ENCODE measurements at places on chromosomes 3 and 15.
A peak's percentile ranks its signal among the peaks of the same experiment; 100 is the strongest.

DNA sequence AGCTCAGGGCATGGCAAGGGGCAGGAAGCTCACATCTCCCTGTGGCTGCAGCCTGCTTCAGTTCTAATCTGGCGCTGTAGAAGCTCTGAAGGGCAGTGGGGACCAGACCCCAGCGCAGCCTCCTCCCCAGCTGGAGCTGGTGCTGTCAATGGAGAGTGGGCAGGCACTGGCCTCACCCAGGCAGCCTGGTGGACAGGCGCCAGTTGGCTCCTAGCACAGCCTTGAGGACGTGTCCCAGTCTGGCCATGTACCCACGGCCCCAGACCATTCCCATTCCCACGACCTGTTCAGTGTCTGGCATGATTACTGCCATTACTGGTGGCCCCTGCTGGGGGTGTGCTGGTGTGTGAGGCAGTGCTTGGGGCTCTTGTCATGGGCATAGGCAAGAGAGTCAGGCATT is 16.3 kb downstream of the TYRO3 start:
- no peak for DNase-seq

DNA sequence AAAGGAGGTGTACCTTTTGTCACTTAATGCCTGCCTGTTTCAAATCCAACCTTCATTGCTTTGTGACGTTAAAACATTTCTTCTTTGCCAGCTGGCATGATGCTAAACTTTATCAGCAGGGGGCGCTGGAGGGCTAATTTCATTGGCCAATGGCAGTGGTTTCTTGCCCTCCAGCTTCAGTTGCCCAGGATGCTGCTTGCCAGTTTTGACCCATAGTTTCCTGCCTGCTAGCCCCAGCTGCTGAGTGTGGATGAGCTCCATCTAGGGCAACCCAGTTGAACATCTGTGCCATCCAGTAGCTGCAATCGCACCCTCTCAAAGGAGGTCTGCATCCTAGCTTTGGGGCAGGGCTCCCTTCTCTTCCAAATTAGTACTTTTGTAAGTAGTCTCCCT is 22.1 kb downstream of the ACKR2 start:
- DNase-seq, result peak; percentile 57

- peak; percentile 19 for DNase-seq
Observed at GRCh38 chr3:115790759-115791158, 167.4 kb downstream of the GAP43 start.

DNA sequence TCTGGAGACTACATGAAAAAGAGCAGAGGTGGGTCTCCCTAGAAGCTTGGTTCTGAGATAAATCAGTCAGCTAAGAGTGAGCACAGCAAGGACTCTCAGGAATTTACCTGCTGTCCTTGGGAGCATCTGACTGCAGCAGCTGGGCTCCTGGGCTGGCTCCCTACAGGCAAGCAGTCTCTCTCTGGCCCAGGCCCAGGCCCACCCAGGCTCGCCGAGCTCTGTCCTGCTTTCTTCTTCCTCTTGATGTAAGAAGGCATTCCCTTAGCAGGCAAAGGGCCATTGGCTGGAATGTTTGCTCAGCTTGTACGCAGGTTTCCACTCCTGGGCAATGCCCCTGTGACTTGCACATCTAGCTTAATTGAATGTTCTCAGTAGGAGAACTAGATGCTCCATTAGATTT is 4.3 kb upstream of the RBP2 start:
- DNase-seq, result no peak

DNA sequence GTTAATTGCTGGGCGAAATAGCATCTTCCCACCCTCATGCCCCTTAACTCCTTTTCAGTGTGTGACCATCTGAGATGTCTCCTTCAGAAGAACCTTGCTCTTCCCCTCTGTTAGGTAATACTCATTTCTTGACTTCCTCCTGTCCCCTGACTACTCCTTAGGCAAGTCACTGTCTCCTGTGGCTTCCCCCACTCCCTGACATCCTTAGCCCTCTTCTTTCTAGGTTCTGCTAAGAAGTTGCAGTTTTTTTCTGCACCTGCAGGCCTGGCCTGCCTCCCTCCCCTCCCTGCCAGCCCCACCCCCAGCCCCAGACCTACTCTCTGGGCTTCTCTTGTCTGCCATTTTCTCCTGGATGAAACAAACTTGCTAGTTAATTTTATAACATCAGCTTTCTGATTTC is 15.2 kb upstream of the EID1 start:
- DNase-seq, result no peak

GRCh38 chr3:51944451-51945021 is 2.4 kb downstream of the PARP3 start:
- DNase-seq, result no peak

- DNase-seq, result no peak
Observed at GRCh38 chr15:78069052-78069414, 8.5 kb downstream of the TBC1D2B start.

GRCh38 chr3:131141770-131142169 is 115.1 kb downstream of the NEK11 start:
- DNase-seq, result no peak

GRCh38 chr15:100809151-100809550 is 70.5 kb upstream of the ALDH1A3 start:
- no peak for DNase-seq

DNA sequence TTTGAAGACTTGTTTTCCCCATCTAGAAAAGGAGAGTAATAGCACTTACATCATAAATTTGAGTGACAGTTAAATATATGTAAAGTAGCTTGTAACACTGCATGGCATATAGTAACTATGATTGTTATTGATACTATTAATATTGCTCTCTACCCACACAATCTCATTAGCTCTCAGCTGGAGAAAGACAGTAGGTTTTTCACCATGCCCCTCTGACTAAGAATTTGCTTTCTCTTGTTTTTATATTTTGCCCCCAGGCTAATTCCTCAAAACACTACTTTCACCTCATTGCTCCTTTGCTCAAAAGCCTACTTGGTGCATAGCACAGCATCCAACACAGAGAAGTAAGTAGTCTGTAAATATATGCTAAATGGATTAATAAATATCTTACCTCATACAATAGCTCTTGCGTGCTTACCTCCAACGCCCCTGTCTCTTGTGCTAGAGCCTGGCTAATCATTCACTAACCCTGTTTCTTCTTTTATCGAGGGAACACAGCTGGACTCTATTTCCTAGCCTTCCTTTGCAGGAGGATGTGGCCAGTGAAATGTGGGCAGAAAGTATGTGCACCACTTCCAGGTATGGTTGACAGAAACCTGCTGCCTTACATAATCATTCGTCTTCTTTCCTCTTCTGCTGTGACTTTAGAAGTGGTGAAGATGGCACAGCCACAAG is 190.0 kb downstream of the PLCH1 start:
- DNase-seq, result no peak

- no peak for DNase-seq
Observed at GRCh38 chr3:122947196-122947595, 80.4 kb downstream of the SEMA5B start.

- no peak for DNase-seq
Observed at GRCh38 chr15:95830281-95830680, 500.2 kb upstream of the NR2F2 start.

DNA sequence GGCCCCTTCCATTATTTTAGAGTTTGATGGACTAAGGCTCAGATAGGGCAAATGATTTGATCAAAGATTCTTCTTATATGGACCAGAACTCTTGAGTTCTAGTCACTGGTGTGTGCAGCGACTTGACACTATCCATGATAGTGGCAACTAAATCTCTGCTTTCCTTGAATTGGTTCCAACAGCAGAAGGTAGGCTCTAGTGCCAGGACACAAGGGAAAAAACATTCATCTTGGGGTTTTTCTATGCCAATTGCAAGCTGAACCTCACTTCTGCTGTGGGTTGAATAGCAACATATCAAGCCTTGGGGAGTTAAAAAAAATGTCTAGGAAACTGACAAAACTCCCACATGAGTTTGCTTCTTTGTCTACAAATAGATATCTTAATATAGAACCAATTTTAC is 35.1 kb downstream of the CTXND1 start:
- DNase-seq, result no peak

- DNase-seq, result no peak
Observed at GRCh38 chr3:189355481-189356201, 183.9 kb downstream of the TPRG1 start.

GRCh38 chr15:41789662-41790061 is 15.4 kb downstream of the MAPKBP1 start:
- no peak for DNase-seq

DNA sequence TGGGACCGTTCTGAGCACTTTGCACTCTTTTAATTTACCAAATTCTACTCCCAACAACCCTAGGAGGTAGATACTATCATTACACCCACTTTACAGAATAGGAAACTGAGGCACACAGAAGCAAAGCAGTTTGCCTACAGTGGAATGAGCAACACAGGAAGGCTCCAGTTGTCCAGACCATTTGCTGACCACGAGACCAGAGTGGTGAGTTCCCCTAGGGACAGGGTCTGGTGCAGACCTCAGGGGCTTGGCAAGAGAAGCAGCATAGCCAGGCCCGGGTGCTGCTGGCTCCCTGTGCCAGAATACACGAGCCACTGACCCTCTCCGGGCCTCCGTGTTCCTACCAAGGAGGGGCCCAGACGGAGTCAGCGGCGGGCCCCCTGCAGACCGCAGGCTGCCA is 26.5 kb downstream of the PLXND1 start:
- no peak for DNase-seq

DNA sequence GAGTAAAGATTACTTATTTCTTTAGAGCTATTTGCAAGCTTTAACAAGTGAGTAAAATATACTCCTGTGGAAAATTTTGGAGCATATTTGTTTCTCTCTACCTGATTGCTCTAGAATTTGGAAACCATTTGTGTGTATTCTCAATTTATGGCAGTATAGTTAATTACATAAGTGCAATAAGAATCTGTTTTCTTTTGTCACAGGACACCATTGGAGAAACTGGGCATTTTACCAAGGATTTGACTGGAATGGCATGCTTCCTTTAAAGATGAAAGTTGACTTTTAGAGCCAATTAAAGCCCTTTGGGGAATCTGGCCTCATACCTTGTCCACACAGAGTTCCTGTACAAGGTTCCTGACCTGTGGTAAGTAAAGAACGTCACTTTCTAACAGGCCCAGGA is 38.4 kb downstream of the PAQR5 start:
- DNase-seq, result no peak

DNA sequence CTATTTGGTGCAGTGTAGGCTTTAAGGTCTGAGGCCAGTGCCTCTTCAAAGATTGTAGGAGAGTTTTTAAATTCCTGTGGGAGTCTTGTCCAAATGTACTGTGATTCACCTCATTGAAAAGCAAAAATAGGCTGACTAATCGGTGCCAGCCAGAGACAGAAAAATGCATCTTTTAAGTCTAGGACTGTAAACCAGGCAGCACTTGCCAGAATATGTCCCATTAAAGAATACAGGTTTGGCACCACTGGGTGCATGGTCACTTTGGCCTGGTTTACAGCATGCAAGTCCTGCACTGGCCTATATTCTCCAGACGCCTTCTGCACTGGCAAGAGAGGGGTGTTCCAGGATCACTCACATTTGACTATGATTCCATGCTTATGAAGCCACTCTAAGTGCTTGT is 20.3 kb upstream of the NOX5 start:
- no peak for DNase-seq

DNA sequence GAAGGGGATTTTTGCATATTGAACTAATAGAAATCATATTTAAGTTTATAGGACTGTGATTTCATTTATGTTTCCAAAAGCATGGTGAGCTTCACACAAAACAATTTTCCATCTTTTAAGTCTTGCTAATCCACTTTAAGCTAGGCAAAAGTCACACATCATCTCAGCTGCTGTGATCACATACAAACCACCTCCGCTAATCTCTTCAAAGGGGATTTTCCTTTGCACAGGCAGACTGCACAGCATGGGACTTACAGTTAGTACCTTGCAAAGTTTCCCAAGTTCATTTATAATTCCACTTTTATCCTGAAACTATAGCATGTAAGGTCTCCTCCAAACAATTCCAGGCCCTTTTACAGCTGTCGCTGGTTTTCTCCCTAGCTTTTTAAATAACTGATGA is 225.1 kb upstream of the CNTN3 start:
- DNase-seq, result no peak

DNA sequence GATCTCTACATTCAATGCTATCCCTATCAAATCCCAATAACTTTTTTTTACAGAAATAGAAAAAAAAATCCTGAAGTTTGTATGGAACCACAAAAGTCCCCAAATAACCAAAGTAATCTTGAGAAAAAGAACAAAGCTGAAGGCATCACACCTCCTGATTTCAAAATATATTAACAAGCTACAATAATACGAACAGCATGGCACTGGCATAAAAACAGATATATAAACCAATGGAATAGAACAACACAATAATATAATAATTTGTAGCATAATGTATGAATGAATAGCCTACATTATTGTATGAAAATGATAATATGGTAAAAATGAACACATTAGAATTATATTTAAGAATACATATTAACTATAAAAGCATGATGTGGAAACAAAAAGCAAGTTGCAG is 76.7 kb upstream of the TMC3 start:
- DNase-seq, result no peak

DNA sequence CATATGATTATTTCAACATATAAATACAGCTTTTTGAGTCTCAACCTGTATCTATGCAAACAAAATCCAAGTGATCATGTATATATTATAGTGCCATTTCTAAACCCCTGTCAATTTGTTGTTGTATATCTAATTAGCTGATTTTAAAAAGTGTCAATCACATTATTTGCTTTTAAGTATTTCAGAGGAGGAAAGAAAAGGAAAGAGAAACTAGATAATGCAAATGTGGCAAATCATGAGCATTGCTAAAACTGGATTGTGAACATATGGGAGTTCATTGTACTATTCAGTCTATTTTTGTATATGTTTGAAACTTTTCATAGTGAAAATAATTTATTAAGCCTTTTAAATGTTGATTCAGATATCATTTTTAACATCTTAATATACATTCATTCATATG is 190.7 kb downstream of the ZIC4 start:
- DNase-seq, result no peak

DNA sequence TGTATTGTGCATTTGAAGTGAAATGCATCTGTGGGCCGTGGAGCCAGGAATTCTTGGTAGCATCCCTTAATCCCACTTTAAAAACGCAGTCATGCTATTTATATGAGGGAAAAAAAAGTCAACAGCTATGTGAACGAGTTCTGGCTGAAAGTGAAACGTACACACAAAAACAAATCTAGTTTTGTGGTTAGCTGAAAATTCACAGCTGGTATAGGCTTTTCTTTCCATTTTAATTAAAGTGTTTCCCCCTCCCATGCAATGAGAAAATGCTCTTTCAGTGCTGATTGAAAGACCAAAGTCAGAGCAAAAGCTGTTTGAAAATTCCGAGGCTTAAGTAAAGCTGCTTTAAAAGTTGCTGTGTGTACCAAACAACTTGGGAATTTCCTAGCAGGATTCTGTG is 297.4 kb downstream of the PLCL2 start:
- no peak for DNase-seq

DNA sequence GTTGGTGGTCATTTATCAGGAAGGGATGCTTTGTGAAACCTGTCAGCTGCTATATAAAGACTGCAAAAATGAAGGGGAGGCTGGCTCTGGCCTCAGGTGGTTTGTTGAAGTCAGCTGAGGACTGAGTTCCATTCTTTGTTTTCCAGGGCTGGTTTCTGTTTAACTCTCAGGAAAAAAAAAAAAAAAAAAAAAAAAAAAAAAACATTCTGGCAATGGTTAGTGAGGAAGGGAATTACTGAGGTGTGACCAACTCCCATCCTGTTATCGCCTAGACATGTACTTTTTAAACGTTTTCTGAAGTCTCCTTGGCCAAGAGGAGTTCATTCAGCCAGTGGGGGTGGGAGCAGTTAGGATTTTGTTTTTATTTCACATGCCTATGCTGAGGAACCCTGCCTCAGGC is 316.3 kb downstream of the OXSM start:
- no peak for DNase-seq

- DNase-seq, result no peak
Observed at GRCh38 chr3:107142171-107142570, 235.1 kb upstream of the CCDC54 start.

- no peak for DNase-seq
Observed at GRCh38 chr15:66433726-66434125, 47.0 kb downstream of the MAP2K1 start.

- DNase-seq, result no peak
Observed at GRCh38 chr15:25525741-25526140, 86.9 kb upstream of the UBE3A start.
